Endothelial cell of umbilical vein (primary cell): ENCODE measurements at places on chromosomes 3 and 15. TPM values are rescaled to one million over a fixed set of nuclear protein-coding genes. Genes with fewer than 3 reads are reported as not detected.
A peak's percentile ranks its signal among the peaks of the same experiment; 100 is the strongest.

DNA sequence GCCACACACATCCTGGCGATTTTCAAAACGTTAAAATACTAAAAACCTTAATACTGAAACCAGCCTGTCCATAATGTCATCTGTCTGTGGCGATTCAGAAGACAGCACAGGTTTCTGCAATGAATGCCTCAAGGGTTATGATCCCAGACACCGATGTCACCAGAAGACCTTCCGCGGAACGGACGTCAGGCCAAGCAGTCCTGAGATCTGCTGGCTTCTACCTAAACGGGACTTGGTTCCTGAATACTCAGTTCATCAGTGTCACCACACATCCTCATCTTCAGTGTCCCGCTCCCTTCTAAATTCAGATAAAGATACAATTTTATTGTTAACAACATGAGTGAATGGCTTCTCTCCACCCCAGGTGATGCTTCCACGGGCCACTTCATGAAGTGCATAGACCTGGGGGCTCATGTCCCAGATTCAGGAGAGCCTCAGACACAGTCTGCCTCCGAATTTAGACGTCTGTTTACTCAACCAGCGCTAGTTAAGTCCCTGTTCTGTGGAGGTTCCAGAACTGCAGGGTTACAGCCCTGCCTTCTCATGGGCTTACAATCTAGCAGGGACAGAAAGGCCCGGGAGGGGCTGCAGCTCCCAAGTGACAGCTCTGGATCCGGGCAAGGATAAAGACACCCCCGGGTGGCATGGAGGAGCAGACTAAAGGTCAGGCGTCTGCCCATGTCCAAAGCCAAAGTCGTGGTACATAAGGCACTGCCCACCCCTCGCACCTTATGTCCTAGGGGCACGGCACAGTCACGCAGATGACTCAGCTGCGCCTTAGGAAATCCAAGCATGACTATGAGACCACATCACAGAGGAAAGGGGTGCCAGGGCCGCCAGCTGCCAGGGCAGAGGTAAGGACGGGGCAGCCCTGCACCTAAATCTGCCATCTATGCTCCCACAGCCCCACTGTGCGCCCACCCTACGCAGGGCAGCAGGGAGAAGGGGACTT, 75.9 kb downstream of the VGLL4 start:
- peak; percentile 87 for DNase-seq

DNA sequence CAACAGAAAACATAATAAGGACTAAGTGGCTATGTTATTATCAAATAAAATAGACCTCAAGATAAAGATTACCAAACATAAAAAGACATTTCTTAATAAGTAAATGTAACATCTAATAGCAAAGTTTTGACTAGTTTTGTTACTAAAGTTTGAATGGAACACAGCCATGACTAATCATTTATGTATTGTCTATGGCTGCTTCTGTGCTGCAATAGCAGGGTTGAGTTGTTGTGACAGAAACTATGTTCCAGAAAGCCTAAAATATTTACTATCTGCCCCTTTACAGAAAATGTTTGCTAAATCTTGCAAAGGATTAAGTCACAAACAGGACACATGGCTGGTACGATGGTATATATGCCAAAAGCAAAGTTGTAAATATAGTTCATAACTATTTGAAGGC, 37.9 kb upstream of the MYH15 start:
- DNase-seq, result peak; percentile 35

GRCh38 chr15:70418943-70419342, 321.2 kb upstream of the TLE3 start:
- no peak for DNase-seq

GRCh38 chr15:94494732-94495131, 263.4 kb downstream of the MCTP2 start:
- DNase-seq, result no peak

DNA sequence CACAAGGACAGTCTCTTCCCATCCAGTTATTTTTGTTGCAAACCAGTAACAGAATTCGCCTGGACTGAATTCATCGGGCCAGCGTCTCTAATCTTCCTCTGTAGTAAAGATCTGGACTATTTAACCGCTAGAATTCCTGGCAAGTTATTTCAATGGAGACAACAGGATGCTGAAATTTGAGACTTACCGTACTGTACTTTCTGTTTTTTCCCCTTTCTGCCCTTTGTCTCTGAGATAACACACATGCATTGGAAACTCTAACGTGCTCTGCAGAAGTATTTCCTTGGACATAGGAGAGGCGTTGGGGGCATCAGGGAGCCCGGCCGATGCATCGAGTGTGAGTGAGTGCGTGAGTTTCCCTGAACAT, 61.5 kb downstream of the ASB7 start:
- peak; percentile 62 for DNase-seq

Gene NAA80
- 9.0 and 9.7 TPM in 2 replicates for total RNA-seq

GRCh38 chr15:63870043-63870394, 36.3 kb upstream of the HERC1 start:
- DNase-seq, result no peak

GRCh38 chr15:87080547-87080946, 1000.9 kb downstream of the AGBL1 start:
- DNase-seq, result no peak

Gene GP9
- not detected in 2 replicates for total RNA-seq

DNA sequence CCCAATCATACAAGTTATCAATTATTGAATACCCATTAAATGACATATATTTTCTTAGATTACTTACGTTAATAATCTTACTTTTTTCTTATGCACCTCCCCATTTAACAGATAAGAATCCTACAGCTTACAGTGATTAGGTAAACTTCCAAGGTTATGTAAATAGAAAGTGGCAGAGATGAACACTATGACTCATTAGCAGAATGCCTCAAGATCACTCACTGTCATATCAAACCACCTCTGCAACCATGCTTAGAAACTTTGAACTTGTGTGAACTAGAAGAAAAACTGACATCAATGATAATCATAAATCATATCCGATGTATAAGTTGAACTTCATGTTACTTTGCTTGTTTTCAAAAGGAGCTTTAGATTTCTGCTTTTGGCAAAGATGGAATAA, 911.6 kb upstream of the ARPP21 start:
- DNase-seq, result no peak

GRCh38 chr3:127821394-127821793, 921 bp downstream of the MGLL start:
- DNase-seq, result no peak

DNA sequence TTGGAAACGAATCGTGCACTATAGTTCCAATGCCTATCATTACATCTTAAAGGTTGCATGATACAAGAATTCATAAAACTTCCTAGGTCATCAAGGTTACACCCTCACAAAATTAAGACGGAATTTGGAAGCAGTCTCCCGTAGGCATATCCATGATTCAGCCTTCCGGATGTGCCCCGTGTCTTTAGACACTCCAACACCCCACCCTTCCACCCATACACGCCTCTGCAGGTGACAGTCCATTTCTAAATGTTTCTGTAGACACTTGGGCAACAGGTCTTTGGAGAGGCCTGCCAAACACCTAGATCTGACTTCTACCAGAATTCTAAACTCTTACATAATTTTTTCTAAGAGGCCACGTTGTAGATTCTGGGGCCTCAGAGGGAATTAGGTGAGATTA, 49.8 kb downstream of the LDHAL6B start:
- DNase-seq, result no peak

Gene SLC22A13
- 0.44 and 0.53 TPM in 2 replicates for total RNA-seq

DNA sequence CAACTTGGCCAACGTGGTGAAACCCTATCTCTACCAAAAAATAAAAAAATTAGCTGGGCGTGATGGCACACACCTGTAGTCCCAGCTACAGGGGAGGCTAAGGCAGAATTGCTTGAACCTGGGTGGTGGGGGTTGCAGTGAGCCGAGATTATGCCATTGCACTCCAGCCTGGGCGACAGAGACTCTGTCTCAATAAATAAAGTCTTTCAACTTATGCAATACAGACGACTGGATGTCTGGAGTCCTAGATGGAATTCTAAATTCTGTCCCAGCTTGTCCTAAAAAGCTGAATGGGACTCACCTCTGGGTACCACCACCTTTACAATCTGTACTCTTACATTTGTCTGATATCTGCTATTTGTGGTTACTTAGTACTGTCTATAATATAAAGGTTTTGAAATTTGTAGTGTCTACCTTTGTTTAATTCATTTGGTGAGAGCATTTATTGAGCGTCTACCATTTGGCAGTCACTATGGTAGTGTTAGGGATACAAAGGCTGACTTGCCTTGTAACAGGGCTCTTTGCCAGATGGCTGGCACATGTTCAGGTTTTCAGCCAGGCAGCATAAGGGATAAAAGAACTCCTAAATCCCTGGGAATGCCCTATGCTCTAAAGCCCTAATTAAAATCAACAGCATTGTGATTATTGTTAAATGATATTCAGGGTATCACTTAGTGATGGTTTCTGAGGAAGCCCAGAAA, 7.2 kb upstream of the ZNF609 start:
- peak; percentile 35 for DNase-seq

Gene SUCNR1
- not detected in 2 replicates for total RNA-seq

DNA sequence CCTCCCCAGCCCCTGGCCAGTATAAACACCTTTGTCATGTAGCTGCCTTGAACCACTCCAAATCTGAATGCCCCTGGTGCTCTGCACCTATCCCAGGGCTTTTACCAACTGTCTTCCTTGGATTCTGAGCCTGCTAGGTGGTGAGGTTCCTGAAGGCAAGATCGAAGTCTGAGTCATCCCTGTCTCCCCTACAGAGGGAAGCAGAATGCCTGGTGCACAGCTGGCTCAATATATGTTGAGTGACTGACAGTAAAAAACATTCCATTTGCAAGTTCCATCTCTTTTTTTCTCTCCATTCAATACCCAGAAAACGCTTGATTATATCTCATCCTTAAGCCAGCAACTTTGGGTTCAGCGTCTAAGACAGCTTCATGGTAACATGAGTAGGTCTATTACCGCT, 24.7 kb downstream of the SLC24A1 start:
- no peak for DNase-seq

DNA sequence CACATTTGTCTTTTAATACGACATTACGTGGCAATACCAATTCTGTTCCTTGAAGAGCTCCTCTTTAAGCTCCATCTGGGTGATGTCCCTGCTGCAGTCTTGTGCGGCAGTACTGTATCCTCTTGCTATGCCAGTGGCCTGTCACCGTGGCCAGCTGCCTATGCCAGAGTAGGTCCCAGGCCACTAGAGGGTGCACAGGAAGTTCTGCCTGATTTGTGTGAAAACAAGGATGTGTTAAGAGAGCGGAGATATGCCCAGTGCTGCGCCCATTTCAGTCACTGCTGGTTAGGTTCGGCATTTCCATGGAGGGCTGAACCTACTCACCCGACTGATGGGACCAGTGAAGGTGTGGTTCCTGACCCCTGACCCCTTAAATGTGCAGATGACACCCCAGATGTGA, 25.2 kb downstream of the NIPA1 start:
- DNase-seq, result no peak

Gene AADAC
- 0.27 and 1.0 TPM in 2 replicates for total RNA-seq

DNA sequence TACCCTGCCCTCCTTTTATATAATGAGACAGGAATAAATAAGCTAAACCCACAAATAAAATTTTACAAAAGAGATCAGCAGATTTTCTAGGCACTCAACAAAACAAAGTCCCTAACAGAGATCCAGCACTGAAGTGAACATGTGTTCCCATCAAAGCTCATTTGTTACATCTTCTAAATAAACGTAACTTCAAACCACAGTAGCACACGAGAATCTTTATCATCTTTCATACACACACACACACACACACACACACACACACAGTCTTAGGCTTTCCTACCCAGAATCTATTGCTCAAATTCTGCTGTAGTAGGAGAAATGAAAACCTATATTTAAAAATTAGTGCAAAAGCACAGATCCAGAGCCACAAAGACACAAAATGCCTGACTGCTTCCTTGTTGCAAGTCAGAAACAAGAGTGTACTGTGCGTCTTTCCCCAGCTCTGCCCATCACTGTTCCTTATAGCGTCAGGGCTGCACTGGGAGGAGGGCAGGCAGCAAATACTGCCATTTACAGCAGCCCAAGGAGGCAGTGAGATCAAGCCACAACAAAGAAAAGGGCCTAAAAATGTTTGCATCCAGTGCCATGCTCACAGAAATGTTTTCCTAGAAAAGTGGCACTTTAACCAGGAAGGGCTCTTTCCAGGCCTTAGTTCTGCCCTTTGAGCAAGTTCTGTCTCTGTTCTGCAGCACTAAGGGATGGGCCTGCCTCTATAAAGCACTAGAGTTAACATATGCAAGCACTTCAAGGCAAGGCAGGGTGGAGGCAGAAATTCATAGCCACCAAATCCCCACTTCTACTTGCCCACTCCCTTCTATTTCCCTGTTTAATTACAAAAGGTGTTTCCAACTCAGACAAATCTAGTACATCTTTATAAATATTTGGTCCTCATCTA, 6.0 kb downstream of the IP6K1 start:
- DNase-seq, result no peak

DNA sequence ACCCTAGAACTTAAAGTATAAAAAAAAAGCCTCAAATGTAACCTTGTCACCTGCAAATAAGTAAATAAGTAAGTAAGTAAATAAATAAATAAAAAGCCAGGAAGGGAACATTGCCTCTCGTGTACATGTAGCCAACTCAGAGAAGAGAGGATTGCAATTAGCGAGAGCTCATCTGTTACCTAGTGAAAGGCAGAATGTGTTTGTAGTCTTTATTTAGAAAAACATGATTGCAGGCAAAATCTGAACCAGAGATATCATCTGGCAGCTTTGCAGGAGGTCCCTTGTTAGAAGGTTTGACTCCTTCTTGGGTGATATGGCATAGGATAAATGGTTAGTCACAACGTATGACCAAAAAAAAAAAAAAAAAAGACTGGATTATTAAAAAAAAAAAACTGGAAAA, 71.6 kb upstream of the SYN2 start:
- no peak for DNase-seq

- no peak for DNase-seq
Measured at GRCh38 chr3:140695361-140696061, 17.6 kb downstream of the TRIM42 start.

- DNase-seq, result peak; percentile 75
Measured at GRCh38 chr15:62099094-62099601, 32.4 kb downstream of the C2CD4A start.

Gene ALCAM
- 118 and 138 TPM in 2 replicates for total RNA-seq
